ENCODE measurements at places on chromosomes 7 and 10. TPM values are rescaled to one million over a fixed set of nuclear protein-coding genes. Genes with fewer than 3 reads are reported as not detected.

DNA sequence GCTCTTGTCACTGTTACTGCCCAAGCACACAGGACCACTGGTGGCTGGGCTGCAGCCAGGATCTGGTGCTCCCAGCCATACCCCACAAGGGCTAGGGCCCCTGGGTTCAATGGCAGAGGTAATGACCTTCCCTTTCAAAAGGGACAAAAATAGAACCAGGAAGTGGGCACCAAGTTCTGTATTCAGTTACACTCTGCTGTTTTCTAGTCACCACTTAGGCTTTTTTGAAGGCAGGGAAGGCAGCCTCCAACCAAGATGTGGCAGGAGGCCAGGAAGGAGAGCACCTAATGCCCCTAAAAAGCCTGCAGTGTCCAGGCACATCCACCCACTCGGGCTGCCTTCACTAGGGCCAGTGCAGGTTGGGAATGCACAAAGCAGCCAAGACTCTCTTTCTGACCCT, 47.8 kb downstream of the NOD1 start:
- H3K27me3 ChIP-seq, result no peaks in the 10 kb centered on the region
- no peak overlapping the region for H3K4me3 ChIP-seq
- peak overlapping the region; percentile 47 for H3K27ac ChIP-seq
- no peak for DNase-seq
- H3K36me3 ChIP-seq, result peaks cover 54% of the 10 kb centered on the region
- H3K4me1 ChIP-seq, result peaks cover 67% of the 10 kb centered on the region

DNA sequence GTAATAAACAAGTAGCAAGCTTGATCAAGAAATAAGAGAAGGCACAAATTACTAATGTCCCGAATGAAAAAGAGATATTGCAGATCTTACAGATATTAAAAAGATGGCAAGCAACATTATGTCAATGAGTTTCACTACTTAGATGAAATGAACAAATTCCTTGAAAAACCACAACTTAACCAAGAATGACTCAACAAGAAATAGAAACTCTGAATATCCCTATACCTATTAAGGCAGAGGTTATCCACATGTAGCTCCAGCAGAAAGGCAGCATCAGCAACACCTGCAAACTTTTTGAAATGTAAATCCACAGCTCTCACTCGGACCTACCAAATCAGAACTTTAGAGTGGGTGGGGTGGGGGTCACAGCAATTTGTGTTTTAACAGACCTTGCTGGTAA, 33.6 kb downstream of the PDE1C start:
- no peaks in the 10 kb centered on the region for H3K27me3 ChIP-seq
- H3K4me3 ChIP-seq, result no peak overlapping the region
- no peaks in the 10 kb centered on the region for H3K36me3 ChIP-seq
- H3K4me1 ChIP-seq, result peaks cover 13% of the 10 kb centered on the region

The PRRT4 gene
- total RNA-seq, result 0.78 TPM

DNA sequence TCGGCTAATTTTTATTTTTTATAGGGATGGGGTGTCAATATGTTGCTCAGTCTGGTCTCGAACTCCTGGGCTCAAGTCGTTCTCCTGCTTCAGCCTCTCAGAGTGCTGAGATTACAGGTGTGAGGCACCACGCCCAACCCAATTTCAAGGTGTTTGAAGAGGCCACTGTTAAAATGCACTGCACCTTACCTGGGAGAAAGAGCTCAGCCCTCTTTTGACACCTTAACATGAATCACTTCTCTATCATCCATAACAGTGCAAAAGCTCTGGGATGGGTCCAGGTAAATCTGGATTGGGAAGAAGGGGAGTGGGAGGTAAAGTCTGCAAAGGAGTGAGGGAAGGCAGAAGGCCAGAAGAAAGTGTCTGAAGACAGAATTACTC, 557 bp upstream of the ZNF282 start:
- H3K4me1 ChIP-seq, result peaks cover 29% of the 10 kb centered on the region
- H3K4me3 ChIP-seq, result peak overlapping the region; percentile 72
- H3K36me3 ChIP-seq, result peaks cover 16% of the 10 kb centered on the region

The TBX20 gene
- not detected for total RNA-seq

- no peaks in the 10 kb centered on the region for H3K27me3 ChIP-seq
- H3K36me3 ChIP-seq, result no peaks in the 10 kb centered on the region
- DNase-seq, result no peak
- H3K27ac ChIP-seq, result no peak overlapping the region
- no peak overlapping the region for H3K4me3 ChIP-seq
These were observed 74.8 kb upstream of the HDAC9 start for GRCh38 chr7:18420748-18421147.

The C7orf57 gene
- total RNA-seq, result not detected

DNA sequence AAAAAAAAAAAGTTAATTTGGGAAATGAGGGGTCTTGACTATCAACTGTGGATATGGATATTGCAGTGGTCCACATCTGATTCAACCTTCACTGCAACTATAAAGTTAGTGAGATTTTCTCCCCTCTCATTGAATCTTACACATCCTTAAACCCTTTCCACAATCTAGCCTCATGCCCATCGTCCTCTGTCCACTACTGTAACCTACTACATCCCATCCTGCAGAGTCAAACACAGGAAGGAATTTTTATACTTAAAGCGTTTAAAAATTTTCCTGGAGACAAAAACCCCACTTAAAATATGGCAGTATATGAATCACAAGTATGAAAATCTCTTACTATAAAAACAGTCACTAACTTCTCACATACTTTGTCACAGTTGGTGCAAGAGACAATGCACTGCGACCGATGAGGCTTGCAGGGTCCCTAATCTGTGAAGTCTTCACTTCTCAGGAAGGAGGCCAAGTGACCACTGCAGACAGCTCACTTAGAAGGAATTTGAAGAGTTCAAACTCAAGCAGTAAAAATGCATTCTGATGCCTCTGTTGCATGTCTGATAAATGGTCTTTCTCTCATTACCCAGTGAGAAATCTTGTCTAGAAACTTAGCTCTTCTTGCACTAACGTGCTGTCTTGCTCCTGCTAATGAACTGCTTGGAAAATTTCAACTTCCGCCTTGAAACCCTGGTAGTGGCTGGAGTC, 50.3 kb upstream of the ST8SIA6 start:
- no peak overlapping the region for H3K27ac ChIP-seq
- H3K4me3 ChIP-seq, result no peak overlapping the region
- no peaks in the 10 kb centered on the region for H3K4me1 ChIP-seq
- no peak for DNase-seq

The PPP1R17 gene
- not detected for total RNA-seq

DNA sequence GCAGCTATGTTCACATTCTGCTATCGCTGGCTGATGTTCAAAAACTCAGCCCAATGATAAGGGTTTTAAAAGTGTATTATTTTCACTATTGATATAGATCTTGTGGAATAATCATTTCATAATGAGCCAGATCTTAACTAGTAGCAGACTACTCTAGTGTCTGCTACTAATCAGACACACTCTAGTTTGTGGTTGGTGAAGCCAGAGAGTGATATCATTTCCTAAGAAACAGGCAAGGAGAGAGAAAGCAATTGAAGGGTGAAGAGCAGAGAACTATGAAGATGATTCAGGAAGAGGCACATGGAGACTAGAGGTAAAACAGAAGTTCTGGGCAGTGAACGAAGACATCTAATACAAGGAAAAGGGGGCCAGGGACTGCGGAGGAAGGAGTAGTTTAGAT, 58.2 kb upstream of the BET1 start:
- no peaks in the 10 kb centered on the region for H3K4me1 ChIP-seq
- H3K4me3 ChIP-seq, result no peak overlapping the region
- no peaks in the 10 kb centered on the region for H3K27me3 ChIP-seq

GRCh38 chr7:82241356-82241755, 202.2 kb downstream of the CACNA2D1 start:
- peaks cover 3% of the 10 kb centered on the region for H3K4me1 ChIP-seq
- no peaks in the 10 kb centered on the region for H3K36me3 ChIP-seq
- no peaks in the 10 kb centered on the region for H3K27me3 ChIP-seq
- no peak overlapping the region for H3K4me3 ChIP-seq

GRCh38 chr10:75531571-75532031, 100.2 kb downstream of the LRMDA start:
- H3K4me3 ChIP-seq, result no peak overlapping the region
- H3K27ac ChIP-seq, result no peak overlapping the region
- H3K36me3 ChIP-seq, result no peaks in the 10 kb centered on the region

DNA sequence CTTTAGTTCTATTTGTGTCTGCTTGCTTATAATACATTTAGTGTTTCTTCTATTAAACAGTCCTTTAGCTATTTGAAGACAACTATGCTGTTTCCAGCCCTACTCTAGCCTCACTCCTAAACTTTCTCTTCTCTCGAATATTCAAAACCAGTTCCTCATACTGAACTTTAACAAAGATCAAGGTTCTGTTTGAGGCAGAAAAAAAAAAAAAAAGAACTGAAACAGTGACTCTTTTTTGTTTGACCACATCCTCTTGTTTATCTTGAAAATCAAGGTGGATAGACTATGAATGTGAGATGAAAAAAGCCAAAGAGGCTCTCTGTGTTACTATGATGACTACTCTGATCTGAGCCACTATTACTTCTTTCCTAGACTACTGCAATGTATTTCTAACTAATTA, 154.3 kb downstream of the ZNF365 start:
- no peak overlapping the region for H3K4me3 ChIP-seq
- no peak for DNase-seq
- H3K27ac ChIP-seq, result no peak overlapping the region
- H3K36me3 ChIP-seq, result no peaks in the 10 kb centered on the region

DNA sequence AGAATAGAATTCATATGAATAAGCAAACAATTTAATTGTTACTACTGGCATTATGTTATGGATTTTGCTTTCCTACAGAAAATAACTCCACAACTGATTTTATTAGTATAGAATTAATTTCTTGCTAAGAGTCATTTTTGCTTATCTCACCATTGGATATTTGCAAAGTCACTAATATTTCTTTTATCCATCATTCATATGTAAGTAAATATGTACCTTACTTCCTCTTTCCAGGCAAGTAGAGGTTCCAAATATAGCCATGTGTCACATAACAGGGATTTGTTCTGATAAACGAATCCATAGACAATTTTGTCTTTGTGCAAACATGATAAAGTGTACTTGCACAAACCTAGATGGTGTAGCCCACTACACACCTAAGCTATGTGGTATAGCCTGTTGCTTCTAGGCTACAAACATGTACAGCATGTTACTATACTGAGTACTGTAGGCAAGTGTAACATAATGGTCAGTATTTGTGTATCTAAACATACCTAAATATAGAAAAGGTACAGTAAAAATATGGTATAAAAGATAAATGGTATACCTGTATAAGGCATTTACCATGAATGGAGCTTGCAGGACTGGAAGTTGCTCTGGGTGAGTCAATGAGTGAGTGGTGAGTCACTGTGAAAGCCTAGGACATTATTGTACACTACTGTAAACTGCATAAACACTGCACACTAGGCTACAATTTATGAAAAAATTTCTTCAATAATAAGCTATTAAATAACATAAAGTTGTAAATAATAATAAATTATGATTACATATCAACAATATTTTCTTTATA, 18.3 kb downstream of the KLLN start:
- H3K4me1 ChIP-seq, result no peaks in the 10 kb centered on the region
- H3K36me3 ChIP-seq, result no peaks in the 10 kb centered on the region

- no peak overlapping the region for H3K4me3 ChIP-seq
- DNase-seq, result no peak
- H3K4me1 ChIP-seq, result peaks cover 2% of the 10 kb centered on the region
- H3K36me3 ChIP-seq, result no peaks in the 10 kb centered on the region
These were observed 122.6 kb downstream of the MARCHF5 start for GRCh38 chr10:92413519-92413918.

DNA sequence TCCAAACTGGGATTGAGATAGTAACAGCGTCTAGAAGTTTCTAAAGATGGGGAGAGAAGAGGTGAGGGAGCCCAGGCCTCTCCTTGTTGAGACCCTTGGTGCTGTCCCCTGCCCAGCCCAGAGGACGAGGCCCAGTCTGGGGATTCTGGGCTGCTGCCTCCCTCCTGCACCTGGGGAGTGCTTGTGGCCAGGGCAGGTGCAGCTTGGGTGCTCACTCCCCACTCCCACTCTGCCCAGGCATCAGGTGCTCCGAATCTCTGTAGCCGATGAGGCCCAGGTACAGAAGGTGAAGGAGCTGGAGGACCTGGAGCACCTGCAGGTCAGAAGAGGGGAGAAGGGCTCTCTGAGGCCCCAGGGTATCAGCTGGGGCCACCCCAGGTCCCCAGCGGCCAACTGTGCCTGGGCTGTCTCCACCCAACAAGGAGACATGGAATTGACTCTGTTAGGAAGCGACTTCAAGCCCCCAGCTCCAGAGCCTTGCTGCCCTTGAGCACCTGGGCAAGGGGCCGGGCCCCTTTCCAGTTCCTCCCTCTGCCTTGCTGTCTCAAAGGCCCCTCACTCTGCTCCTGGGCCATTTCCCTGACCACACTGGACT, 664 bp downstream of the CPA1 start:
- H3K4me3 ChIP-seq, result no peak overlapping the region
- H3K27ac ChIP-seq, result no peak overlapping the region
- no peaks in the 10 kb centered on the region for H3K27me3 ChIP-seq
- no peaks in the 10 kb centered on the region for H3K36me3 ChIP-seq
- no peaks in the 10 kb centered on the region for H3K4me1 ChIP-seq

The MYO1G gene
- total RNA-seq, result 4.2 TPM

DNA sequence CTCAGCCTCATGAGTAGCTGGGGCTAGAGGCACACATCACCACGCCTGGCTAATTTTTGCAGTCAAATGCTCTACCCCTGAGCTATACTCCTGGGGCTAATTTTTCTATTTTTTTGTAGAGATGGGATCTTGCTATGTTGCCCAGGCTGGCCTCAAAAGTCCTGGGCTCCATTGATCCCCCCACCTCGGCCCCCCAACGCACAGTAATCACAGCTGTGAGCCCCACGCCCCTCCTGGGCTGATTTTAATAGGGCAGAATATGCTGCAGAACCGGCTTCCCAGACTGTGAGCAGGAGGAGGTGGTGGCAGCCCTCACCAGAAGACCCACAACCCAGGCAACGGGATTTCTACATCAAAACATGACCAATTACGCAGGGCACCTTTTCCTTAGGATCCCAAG, 15.2 kb downstream of the BRAT1 start:
- no peaks in the 10 kb centered on the region for H3K27me3 ChIP-seq
- H3K4me3 ChIP-seq, result no peak overlapping the region
- no peak overlapping the region for H3K27ac ChIP-seq
- H3K36me3 ChIP-seq, result peaks cover 74% of the 10 kb centered on the region
- no peak for DNase-seq

GRCh38 chr7:50364645-50365044, 60.1 kb downstream of the IKZF1 start:
- no peak overlapping the region for H3K27ac ChIP-seq
- H3K4me3 ChIP-seq, result no peak overlapping the region
- peaks cover 4% of the 10 kb centered on the region for H3K27me3 ChIP-seq
- H3K4me1 ChIP-seq, result no peaks in the 10 kb centered on the region
- no peaks in the 10 kb centered on the region for H3K36me3 ChIP-seq
